ENCODE measurements at places on chromosomes 11 and 22.

DNA sequence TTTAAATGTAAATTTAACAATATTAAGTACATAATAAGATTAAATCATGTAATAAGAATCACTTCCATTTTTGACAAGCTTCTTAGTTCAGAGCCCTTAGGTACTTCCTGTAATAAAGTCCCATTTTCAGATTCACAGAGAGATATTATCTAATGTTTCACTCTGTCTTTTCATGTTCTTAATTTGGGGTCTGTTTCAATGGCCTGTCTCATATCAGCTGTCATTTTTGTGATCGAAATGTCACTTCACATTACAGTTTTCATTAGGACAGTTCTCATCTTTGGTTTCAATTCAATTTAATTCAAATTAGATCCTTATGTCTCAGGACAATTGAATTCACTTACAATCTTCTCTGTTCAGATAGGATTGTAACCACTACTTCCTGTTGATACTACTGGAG is 22.6 kb upstream of the OLFML1 start:
- no peak for DNase-seq

DNA sequence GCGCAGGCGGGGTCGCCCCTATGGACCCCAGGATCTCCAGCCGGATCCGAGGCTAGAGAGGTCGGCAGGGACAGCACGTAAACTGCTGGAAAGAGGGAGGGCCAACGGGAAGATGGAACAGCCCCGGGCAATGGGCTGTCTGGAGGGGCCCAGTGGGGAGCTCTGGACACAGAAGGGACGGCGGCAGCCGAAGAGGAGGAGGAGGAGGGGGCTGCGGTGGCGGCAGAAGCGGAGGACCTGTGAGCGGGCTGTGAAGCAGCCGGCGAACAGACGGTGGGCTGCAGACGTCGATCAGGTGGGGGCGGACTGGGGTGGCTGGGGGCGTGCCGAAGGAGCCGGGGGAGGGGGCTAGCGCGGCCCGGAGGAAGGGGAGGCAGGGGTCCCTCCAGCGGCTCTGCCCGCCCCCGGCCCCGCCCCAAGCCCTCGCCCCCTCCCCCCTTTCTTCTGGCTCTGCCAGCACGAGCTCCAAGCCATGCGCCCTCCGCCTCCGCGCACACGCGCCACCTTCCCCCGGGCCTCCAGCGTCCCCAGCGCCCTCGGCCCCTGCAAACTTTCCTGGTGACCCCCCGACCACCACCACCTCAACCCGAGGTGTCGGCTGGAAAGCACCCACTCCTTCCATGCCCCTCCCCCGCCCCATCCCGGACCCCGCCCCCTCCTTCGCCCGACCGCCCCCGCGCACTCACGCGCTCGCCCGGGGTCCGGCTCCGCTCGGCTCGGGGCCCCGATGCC is 432 bp downstream of the TNKS1BP1 start:
- no peak for DNase-seq

DNA sequence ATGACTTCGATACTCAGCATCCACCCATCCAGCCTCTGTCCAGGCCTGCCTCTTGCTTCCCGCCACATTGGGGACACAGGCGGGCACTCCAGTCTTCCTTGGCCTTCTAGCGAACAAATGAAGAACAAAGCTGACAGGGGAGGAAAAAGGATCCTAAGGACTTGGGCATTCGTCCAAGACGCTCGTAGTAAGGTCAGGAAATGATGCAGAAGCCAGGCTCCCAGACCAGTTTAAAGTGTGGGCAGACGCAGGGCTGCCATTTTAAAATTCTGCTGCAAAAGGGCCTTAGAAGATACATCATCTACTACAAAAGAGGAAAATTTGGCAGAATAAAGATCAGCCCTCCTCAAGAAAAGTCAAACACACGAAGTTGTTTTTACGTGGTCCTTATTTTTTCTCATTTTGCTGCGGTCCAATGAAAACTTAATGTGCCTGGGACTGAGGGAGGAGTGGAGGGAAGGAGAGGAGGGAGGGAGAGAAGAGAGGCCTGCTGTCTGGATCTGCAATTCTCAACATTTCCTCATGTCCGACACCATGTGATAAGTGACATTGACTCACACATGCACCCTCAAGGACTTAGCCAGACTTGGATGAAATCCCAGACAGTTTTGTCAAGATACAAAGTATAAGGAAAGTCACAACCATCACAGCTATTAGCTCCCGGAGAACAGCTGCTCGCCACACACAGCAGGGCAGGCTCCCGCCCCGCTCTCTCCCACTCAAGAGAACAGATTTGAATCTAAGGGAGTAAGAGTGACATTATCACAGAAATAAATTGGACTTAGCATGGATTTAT is 5.7 kb downstream of the DNAL4 start:
- no peak for DNase-seq

DNA sequence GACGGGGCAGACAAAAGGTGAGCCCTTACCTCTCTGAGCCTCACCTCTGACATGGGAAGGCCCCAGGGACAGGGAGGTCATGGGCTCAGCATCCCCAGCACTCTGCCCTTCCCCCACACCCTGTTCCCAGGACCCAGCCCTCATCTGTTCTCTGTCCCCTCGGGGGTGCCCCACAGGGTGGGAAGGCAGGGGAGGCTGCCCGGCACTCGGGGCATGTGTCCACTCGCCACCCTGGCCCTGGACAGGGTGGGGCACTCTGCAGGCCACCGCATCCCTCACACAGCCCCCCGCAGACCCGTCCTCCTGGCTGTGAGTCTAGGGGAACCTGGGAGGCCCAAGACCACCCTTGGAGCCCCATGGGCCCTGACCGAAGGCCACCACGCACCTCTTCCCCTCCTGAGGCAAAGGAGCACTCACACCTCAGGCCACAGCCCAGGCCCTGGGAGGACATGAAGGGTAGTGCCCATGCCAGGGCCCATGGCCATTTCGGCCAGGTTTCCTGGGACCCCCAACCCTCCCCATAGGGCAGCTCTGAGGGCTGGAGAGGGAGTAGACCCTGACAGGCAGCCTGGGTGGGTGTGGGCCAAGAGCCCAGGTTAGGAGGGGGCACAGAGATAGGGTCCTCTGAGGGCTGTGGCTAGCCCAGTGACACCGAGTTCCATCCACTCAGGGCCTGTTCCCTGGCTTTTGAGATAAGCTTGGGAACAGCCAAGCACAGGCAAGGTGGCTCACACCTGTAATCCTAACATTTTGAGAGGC is 193.1 kb downstream of the IGLL1 start:
- DNase-seq = no peak

- DNase-seq = no peak
Observed at GRCh38 chr22:32708830-32709229, 92.7 kb upstream of the TIMP3 start.

DNA sequence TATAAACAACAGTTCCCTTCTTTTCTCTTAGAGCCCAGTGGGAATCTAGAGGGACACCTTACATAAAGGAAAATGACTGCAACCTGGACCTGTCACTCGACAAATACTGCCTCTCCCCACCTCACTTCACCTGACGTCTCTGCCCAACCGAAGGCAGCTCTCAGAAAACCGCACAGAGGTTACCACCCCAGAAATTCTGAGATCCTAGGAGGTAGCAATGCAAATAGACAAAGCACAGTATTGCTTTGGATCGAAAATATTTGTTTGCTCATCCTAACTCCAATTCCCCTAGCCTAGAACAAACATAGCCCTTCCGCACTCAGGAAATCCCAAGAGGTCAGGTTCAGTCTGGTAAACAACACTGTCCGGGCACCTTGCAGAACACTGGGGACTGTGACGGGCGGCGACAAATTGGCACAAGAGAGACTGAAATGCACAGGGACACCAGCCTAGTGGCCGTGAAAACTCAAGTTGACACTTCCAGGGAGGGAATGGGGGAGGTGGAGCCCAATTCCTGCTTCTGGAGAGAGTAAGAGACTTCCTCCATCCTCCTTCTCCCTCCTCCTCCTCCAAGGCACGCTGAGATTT is 420 bp upstream of the TRIM44 start:
- no peak for DNase-seq

DNA sequence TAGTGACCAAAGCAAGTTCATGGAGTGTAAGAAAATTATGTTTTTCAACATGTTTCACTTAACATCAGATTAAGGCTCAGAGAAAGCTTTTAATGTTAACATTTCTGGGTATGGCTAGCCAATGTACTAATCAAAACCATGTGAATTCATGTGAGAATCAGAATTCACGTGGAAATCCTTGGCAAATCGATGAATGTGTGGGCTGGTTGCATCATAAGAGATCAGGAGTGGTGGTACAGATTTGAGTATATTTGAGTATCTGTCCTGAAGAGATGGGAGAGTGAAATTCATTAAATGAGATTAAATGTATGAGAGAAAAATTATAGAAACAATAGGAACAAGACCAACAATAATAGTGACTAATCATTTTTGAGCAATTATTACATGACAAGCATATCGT is 638.6 kb upstream of the ANO5 start:
- DNase-seq = no peak

DNA sequence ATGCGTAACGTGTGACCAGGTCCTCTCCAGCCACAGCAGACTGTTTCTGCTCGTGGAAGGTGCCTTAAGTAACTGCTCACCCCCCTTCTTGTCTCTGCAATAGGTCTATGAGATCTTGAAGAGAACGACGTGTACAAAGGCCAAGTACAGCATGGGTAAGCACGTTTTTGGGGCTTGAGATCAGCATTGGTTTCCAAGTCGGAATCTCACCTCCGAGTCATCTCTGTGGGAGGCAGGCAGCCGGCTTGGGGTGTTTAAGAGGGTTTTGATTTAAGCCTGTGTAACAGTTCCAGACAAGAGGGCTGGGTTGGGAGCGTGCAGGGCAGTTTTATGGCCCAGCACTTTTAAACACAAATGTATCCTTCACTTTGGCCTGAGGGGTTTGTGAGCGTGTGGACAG is 30.1 kb downstream of the ANO1 start:
- no peak for DNase-seq

DNA sequence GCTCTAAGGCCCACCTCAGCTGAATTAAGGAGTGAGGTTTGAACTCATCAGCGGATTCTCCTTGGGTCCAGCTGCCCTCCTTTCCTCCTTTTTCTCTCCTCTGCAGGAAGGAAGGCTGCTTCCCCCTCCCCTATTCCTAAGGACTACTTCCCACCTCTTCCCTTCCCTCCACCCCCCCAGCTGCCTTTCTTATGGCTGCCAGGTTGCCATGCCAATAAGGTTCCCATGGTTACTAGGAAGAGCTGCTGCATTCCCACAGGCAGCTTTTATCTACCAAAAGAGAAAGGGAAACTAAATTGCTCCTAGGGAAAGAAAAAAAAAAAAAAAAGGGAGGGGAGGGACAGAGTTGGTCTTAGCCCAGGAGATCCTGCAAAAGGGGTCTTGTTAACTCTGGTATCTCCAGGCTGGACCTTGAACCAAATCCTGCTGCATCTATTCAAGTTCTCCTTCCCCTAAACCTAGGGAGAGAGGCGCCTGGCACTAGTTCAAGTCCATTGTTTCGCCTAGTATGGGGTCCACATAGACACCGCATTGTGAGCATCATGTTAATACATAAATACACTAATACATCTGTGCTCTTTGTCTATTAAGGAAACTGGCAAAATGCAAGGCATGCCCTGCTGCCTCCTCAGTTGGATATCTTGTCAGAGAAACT is 21.2 kb upstream of the FEZ1 start:
- no peak for DNase-seq
